ENCODE measurements at places on chromosomes 13 and 19. TPM values are rescaled to one million over a fixed set of nuclear protein-coding genes. Genes with fewer than 3 reads are reported as not detected.

Gene RASL11A
- total RNA-seq: 24.7 TPM

Gene ZNF320
- total RNA-seq: 9.3 TPM

Gene GARIN5A
- 0.35 TPM for total RNA-seq

Gene LRFN3
- 11.5 TPM for total RNA-seq

Gene SLC17A7
- 2.3 TPM for total RNA-seq

Gene PRR22
- 1.5 TPM for total RNA-seq

Gene NLRP11
- not detected for total RNA-seq

Gene FOSB
- 907 TPM for total RNA-seq

Gene SSC5D
- 13.9 TPM for total RNA-seq

Gene PLVAP
- total RNA-seq: 293 TPM

Gene C19orf33
- 2.2 TPM for total RNA-seq

Gene PLK5
- total RNA-seq: not detected

Gene RNF225
- total RNA-seq: not detected

- peak; percentile 92 for DNase-seq
Measured at GRCh38 chr19:41352609-41353465, 885 bp downstream of the TGFB1 start.

DNA sequence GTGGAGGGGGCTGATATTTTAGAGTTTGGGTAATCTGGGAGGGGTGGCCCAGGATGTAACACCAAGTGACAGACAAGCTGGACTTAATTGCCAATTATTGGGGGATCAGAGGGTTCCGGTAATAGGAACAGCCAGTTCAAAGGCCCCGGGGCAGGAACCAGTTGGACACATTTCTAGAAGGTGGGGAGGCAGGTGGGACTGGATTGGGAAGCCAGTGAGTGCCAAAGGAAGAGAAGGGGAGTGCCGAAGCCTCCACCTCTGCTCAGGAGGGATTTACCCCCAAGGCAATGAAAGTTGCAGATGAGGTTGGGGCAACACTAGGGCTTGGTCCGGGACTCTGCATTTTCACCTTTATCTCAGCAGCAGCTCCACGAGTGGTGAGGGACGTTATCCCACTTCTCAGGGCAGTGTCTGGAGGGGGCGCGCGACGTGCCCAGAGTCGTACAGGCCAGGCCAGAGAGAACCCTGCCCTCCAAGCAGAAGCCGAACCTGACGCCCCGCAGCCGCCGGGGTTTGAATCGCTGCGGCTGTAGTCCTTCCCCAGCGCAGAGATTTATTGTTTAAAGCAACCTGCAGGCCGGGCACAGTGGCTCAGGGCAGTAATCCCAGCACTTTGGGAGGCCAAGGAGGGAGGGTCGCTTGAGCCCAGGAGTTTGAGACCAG lies 5.7 kb upstream of the JUND start:
- DNase-seq: no peak

- no peak for DNase-seq
Measured at GRCh38 chr19:31602548-31602947, 253.3 kb upstream of the TSHZ3 start.

DNA sequence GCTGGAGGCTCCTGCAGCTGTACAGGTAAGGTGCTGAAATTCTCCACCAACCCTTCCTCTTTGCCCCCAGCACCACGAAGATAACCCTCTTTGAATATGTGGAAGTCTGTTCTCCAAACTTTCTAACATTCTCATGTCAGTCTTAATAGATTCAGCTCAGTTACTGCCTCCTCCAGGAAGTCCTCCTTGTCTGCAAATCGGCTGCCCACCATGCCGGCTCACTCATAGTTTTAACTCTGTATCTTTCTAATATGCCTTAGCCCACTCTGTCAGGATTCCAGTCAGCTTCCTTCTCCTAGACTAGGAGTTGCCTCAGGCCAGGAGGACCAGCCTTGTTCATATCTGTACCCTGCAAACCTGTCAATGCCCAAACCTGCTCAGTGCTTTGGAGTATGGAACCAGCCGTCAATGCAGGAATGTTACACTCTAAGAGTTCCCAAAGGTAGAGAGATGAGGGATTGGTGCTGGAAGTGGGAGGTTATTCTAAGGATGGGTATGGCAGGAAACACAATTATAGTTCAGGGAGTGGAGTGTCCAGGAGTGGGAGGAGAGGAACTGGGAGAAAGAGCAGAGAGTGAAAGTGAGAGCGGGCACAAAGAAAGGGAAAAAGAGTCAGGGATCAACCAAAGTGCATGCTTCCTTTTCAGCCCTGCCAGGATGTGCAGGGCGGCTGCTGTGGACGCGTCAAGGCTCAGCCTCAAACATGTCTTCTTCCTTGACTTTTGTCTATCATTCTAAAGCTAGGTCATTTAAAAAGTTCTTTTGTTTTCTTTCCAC lies 38.0 kb upstream of the ALOX5AP start:
- no peak for DNase-seq

- no peak for DNase-seq
Measured at GRCh38 chr13:71261256-71261655, 605.7 kb downstream of the DACH1 start.

GRCh38 chr13:57527114-57527735 lies 104.3 kb upstream of the PCDH17 start:
- no peak for DNase-seq

GRCh38 chr13:49308097-49308875 lies 60.6 kb downstream of the CDADC1 start:
- DNase-seq: no peak

- no peak for DNase-seq
Measured at GRCh38 chr19:50669302-50670101, 20.3 kb downstream of the C19orf81 start.

GRCh38 chr19:53389571-53389970 lies 5.4 kb upstream of the ZNF765 start:
- DNase-seq: no peak

GRCh38 chr13:36999054-36999714 lies at the start of gene ALG5:
Gene ALG5, minus strand, starts transcription at chr13:36999340. Its CDS starts 40 bp downstream, at chr13:36999300.
- peak; percentile 98 for DNase-seq

GRCh38 chr19:41999071-41999877 lies 5.2 kb upstream of the ATP1A3 start:
- no peak for DNase-seq

DNA sequence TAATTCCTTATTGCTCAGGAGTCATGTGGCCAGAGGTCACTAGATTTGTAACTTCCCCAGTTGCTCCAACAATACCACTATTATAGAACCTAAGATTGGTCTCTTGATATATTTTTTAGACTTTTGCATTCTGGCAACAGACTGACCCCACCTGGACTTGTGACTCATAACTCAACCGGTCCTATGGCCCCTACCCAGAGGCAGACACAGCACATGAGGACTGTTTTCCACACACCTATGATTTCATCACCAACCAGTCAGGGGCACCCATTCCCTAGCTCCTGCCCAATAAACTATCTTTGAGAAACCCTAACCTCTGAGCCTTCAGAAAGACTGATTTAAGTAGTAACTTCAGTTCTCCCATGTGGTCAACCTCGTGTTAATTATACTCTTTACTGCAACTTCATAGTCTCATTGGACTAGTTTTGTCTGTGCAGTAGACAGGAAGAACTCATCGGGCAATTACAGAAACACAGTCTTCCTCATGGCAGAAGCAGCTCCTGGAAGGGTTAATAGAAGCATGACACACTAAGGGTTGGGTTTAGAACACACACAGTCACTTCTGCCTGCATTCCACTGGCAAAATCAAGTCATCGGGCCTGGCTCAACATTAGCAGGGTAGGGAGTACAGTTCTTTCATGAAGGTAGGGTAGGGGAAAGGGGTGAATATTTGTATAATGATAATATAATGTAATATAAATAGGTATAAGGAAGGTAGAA lies 251.8 kb downstream of the UQCRFS1 start:
- DNase-seq: no peak

DNA sequence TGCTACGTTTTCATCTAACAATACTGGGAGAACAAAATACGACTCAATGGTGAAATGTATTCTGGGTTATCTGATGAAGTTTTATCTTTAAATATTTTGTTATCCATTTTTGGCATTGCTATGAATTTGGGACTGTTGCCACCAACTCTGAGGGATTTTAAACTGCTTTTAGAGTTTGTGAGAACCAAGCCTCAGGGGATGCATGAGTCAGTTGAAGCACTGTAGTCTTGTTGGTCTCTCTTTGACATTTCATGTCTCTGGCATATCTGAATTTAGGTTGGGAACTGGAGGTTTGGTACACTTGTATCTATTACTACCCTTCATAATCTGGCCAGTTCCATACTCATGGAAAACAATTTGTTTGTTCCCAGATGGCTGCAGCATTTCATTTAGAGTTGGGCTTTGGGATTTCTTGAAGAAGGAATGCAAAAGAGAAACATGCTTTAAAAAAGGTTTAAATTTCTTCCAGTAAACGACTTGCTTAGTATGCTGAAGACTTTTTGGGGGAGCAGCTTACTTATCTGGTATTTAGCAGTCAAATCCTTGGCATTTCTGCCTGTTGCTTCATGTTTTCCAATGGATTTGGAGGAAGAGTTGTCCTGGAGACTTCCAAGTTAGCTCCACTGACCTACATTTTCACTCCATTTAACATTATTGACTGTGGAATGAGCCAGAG lies 28.9 kb downstream of the ARHGEF7 start:
- DNase-seq: no peak

- no peak for DNase-seq
Measured at GRCh38 chr13:36029166-36029565, 102.0 kb downstream of the DCLK1 start.

- no peak for DNase-seq
Measured at GRCh38 chr13:37476874-37477273, 121.7 kb downstream of the POSTN start.
